ENCODE measurements at places on chromosomes 7 and 10. TPM values are rescaled to one million over a fixed set of nuclear protein-coding genes. Genes with fewer than 3 reads are reported as not detected.

ABCC2 gene
- 94.3 TPM for polyA plus RNA-seq

SUN3 gene
- polyA plus RNA-seq, result not detected

CDCA7L gene
- 16.6 TPM for polyA plus RNA-seq

GPR26 gene
- 0.16 TPM for polyA plus RNA-seq

PAXIP1 gene
- 13.9 TPM for polyA plus RNA-seq

ASB15 gene
- polyA plus RNA-seq, result 0.07 TPM

SEMA3C gene
- polyA plus RNA-seq, result 70.6 TPM

GPRIN2 gene
- polyA plus RNA-seq, result 10.3 TPM

SEC61A2 gene
- 10.1 TPM for polyA plus RNA-seq

PNLIPRP1 gene
- 0.63 TPM for polyA plus RNA-seq

MYL10 gene
- not detected for polyA plus RNA-seq

OR2A42 gene
- polyA plus RNA-seq, result 0.34 TPM

PTER gene
- 11.5 TPM for polyA plus RNA-seq

SP4 gene
- 5.0 TPM for polyA plus RNA-seq

GRCh38 chr7:105877736-105878135, 1.3 kb upstream of the ATXN7L1 start:
- DNase-seq, result no peak
- H3K36me3 ChIP-seq, result peaks cover 4% of the 10 kb centered on the region
- no peaks in the 10 kb centered on the region for H3K27me3 ChIP-seq
- peak overlapping the region; percentile 75 for H3K4me3 ChIP-seq
- H3K4me1 ChIP-seq, result peaks cover 23% of the 10 kb centered on the region
- peak overlapping the region; percentile 92 for H3K27ac ChIP-seq

- no peak for DNase-seq
- peaks cover 13% of the 10 kb centered on the region for H3K36me3 ChIP-seq
- H3K27me3 ChIP-seq, result no peaks in the 10 kb centered on the region
- H3K4me3 ChIP-seq, result no peak overlapping the region
Measured at GRCh38 chr7:80791509-80791929, 127.3 kb downstream of the SEMA3C start.

GRCh38 chr7:73429622-73430505, 3.7 kb upstream of the FZD9 start:
- no peak overlapping the region for H3K4me3 ChIP-seq
- no peak for DNase-seq
- H3K36me3 ChIP-seq, result no peaks in the 10 kb centered on the region
- no peaks in the 10 kb centered on the region for H3K4me1 ChIP-seq
- H3K27me3 ChIP-seq, result peaks cover 15% of the 10 kb centered on the region

DNA sequence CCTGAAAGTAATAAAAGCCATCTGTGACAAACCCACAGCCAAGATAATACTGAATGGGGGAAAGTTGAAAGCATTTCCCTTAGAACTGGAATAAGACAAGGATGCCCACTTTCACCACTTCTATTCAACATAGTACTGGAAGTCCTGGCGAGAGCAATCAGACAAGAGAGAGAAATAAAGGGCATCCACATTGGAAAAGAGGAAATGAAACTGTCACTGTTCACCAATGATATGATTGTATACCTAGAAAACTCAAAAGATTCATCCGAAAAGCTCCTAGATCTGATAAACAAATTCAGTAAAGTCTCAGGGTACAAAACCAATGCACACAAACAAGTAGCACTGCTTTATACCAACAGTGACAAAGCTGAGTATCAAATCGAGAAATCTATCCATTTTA, 581.7 kb upstream of the TEX47 start:
- no peak for DNase-seq
- no peak overlapping the region for H3K4me3 ChIP-seq
- H3K27ac ChIP-seq, result no peak overlapping the region

- no peak for DNase-seq
- H3K36me3 ChIP-seq, result peaks cover 30% of the 10 kb centered on the region
- H3K4me3 ChIP-seq, result no peak overlapping the region
- peaks cover 7% of the 10 kb centered on the region for H3K4me1 ChIP-seq
- no peak overlapping the region for H3K27ac ChIP-seq
Measured at GRCh38 chr10:96858706-96859050, 26.6 kb downstream of the LCOR start.

DNA sequence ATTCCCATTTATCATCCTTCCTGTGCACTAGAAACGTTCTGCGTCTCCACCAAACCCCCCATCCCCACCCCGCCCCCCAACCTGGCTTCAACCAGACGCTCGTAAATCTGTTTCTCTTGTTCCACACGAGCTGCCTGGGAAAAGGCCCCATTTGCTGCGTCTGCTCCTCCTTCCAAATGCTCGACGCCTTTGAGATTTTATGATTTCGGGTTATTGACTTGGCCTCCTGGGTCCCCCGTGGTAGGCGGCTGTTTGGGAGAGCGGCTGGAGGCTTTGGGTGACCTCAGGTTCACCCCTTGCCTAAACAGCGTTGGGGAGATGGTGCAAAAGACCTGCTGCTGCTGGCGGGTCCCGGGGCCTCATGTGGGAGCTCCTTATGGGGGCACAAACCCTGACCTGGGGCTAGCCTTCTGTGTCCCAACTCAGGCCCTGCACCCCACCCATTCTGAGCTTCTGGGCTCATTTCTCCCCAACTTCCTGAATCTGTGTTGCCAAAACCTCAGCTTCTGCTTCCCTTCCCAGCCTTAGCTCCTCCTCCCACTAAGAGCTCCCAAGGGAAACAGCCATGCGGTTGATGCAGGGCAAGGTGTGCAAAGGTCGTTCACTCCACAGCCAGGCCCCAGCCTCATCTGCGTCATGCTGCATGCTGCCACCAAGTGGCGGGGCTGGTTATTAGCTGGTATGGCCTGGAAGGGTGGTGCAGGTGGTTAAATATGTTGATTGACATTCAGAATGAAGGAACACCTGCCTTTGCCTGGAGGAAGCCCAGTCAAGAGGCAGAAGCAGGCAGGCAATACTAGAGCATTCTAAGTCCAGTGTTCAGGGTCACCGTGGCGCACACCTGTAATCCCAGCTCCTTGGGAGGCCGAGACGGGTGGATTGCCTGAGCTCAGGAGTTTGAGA, 49.1 kb upstream of the ELN start:
- no peaks in the 10 kb centered on the region for H3K36me3 ChIP-seq
- peak; percentile 93 for DNase-seq
- peaks cover 28% of the 10 kb centered on the region for H3K4me1 ChIP-seq
- peak overlapping the region; percentile 90 for H3K27ac ChIP-seq

GRCh38 chr10:68135922-68136792, 26.9 kb downstream of the MYPN start:
- no peaks in the 10 kb centered on the region for H3K27me3 ChIP-seq
- H3K27ac ChIP-seq, result no peak overlapping the region
- no peaks in the 10 kb centered on the region for H3K4me1 ChIP-seq
- no peak overlapping the region for H3K4me3 ChIP-seq

GRCh38 chr10:43219848-43220247, 47.0 kb downstream of the RASGEF1A start:
- H3K27me3 ChIP-seq, result peaks cover 7% of the 10 kb centered on the region
- H3K27ac ChIP-seq, result no peak overlapping the region
- H3K4me1 ChIP-seq, result no peaks in the 10 kb centered on the region
- no peak for DNase-seq
- H3K36me3 ChIP-seq, result no peaks in the 10 kb centered on the region

DNA sequence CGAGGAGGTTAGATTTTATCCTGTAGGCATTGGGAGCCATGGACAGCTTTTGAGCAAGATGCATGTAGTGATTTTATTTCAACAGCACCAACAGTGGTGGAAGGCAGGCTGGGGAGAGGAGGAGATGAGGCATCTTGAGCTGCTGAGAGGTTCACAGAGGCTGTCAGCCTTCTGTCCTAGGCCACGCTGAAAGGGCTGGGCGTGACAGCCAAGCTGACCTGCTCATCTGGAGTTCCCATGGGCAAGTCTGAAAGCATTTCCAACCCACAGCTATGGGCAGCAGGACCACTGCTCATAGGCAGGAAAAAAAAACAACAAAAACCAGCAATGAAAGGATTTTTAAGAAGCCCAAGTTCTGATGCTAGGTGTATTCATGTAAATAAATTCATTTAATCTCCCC, 7.7 kb downstream of the NEURL1 start:
- H3K4me1 ChIP-seq, result peaks cover 33% of the 10 kb centered on the region
- no peak for DNase-seq
- no peak overlapping the region for H3K27ac ChIP-seq
- H3K27me3 ChIP-seq, result peaks cover 2% of the 10 kb centered on the region
- H3K4me3 ChIP-seq, result no peak overlapping the region
- H3K36me3 ChIP-seq, result no peaks in the 10 kb centered on the region

- H3K4me1 ChIP-seq, result no peaks in the 10 kb centered on the region
- no peak overlapping the region for H3K27ac ChIP-seq
- peaks cover 99% of the 10 kb centered on the region for H3K27me3 ChIP-seq
- no peak overlapping the region for H3K4me3 ChIP-seq
- no peak for DNase-seq
- H3K36me3 ChIP-seq, result no peaks in the 10 kb centered on the region
Measured at GRCh38 chr7:35258868-35259522, 5.1 kb upstream of the TBX20 start.

- H3K27ac ChIP-seq, result no peak overlapping the region
- H3K4me3 ChIP-seq, result no peak overlapping the region
- H3K36me3 ChIP-seq, result no peaks in the 10 kb centered on the region
- H3K27me3 ChIP-seq, result peaks cover 18% of the 10 kb centered on the region
Measured at GRCh38 chr10:35613107-35613440, 7.9 kb downstream of the GJD4 start.

GRCh38 chr10:9848981-9849380, 1168.7 kb upstream of the CELF2 start:
- H3K4me3 ChIP-seq, result no peak overlapping the region
- H3K27ac ChIP-seq, result no peak overlapping the region
- no peaks in the 10 kb centered on the region for H3K4me1 ChIP-seq
- no peak for DNase-seq
- H3K36me3 ChIP-seq, result no peaks in the 10 kb centered on the region
- H3K27me3 ChIP-seq, result no peaks in the 10 kb centered on the region

DNA sequence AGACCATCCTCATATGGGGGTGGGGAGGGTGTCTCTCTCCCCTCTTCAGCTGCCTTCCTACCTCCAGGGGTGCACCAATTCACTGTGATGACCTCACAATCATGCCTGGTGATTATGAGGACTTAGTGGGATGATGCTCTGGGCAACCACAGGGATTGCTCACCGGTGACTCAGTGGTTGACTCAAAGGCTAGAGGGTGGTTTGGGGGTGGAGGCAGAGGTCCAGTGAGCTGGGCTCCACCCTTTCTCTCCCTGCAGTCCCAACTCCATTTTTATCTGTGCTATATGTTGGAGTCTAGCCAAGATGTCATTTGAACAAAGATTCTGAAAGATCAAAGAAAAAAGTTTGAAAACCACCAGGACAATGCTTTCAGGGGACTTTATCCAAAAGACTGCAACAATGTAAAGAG, 286.9 kb downstream of the KCNMA1 start:
- no peak overlapping the region for H3K4me3 ChIP-seq
- H3K36me3 ChIP-seq, result no peaks in the 10 kb centered on the region
- no peak overlapping the region for H3K27ac ChIP-seq
- no peaks in the 10 kb centered on the region for H3K4me1 ChIP-seq
- no peaks in the 10 kb centered on the region for H3K27me3 ChIP-seq

DNA sequence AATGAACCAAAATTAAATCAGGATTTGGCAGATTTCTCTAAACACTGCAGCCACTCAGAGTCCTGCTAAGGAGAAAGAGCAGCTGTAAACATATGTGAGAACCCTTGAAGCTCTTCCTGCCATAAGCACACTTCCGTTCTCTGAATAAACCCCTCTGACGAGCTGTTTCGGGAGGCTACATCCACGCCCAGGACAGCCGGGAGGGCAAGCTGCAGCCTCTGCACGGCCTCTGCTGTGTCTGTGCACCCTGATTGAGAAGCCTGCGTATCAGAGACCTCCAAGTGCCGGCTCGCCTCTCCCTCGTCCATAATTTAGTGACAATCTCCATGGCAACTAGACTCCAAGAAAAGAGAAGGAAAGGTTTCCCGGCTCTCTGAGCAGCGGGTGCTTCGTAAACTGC, 114.4 kb downstream of the PTPRN2 start:
- DNase-seq, result peak; percentile 59
- no peaks in the 10 kb centered on the region for H3K36me3 ChIP-seq
- H3K4me1 ChIP-seq, result no peaks in the 10 kb centered on the region
- peak overlapping the region; percentile 42 for H3K27ac ChIP-seq
- H3K4me3 ChIP-seq, result no peak overlapping the region

DNA sequence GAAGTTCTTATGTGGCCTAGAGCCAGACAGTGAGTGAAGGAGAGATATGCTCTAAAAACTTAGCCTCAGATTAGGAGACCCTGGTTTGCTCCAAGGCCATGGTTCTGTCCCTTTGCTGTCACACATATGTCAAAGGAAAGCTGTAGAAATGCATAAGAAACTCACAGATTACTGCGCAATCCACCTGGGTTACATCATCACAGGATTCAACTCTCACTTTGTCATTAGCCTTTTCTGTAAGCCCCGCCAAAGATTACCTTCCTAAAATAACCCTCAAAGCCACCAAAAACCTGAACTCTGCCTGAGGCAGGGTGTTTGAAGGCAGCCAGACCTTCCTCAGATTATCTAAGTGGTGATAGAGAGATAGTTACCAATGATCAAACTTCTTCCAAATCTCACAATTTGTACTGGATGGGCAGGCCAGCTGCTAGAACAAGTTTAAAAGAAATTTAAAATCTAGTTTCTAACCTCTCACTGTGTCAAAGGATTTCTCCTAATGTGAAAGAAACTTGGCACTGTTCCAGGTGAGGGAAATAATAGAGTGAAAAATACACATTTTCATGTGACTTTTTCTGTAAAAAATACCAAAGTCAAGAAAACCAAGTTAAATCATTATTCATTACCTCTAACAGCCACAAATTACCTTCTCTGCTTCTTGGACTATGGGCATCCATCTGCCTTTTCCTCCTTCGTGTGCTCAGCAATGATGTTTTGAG, 567.2 kb downstream of the SUGCT start:
- no peak overlapping the region for H3K4me3 ChIP-seq
- no peaks in the 10 kb centered on the region for H3K27me3 ChIP-seq
- H3K4me1 ChIP-seq, result no peaks in the 10 kb centered on the region
- H3K27ac ChIP-seq, result no peak overlapping the region
- no peaks in the 10 kb centered on the region for H3K36me3 ChIP-seq

GRCh38 chr7:24503506-24503905, 69.7 kb upstream of the PALS2 start:
- no peak overlapping the region for H3K4me3 ChIP-seq
- H3K36me3 ChIP-seq, result no peaks in the 10 kb centered on the region
- no peaks in the 10 kb centered on the region for H3K27me3 ChIP-seq
- no peak for DNase-seq
- H3K4me1 ChIP-seq, result peaks cover 9% of the 10 kb centered on the region

- H3K27me3 ChIP-seq, result no peaks in the 10 kb centered on the region
- peak overlapping the region; percentile 85 for H3K27ac ChIP-seq
- DNase-seq, result peak; percentile 53
- H3K4me3 ChIP-seq, result peak overlapping the region; percentile 95
- H3K4me1 ChIP-seq, result peaks cover 2% of the 10 kb centered on the region
Measured at GRCh38 chr10:99431190-99431760, 851 bp upstream of the GOT1 start.

- no peak for DNase-seq
- H3K27me3 ChIP-seq, result peaks cover 14% of the 10 kb centered on the region
- H3K36me3 ChIP-seq, result no peaks in the 10 kb centered on the region
- H3K4me3 ChIP-seq, result no peak overlapping the region
- no peak overlapping the region for H3K27ac ChIP-seq
Measured at GRCh38 chr10:131872011-131872826, 28.6 kb upstream of the PPP2R2D start.
